Right cardiac atrium (tissue), 5 donors: ENCODE measurements at places on chromosomes 1 and 21.
A peak's percentile ranks its signal among the peaks of the same experiment; 100 is the strongest.

DNA sequence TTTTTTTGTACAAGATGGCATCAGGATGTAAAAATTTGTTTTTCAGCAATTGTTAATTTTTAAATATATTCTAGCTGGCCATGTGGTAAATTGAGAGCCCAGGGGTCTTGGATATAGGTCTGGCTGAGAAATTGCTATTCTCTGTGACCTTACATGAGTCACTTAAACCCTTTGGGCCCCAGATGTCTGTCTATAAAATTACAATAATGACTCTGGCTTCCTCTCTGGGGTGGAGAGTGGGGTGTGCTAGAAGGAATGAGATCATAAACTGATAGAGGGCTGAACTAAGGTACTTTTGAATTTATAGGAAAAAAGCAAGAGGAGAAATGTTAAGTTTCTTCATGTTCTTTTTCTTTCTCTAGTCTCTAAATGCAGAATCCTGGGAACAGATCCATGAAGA, 12.4 kb upstream of the TCHH start:
- no peak for DNase-seq

- DNase-seq = no peak
These were observed 17.1 kb upstream of the UBE2U start for GRCh38 chr1:64186138-64186897.

GRCh38 chr1:44300852-44301251, 54.2 kb downstream of the ERI3 start:
- no peak for DNase-seq

- DNase-seq = no peak
These were observed 228.2 kb upstream of the IRF2BP2 start for GRCh38 chr1:234838182-234838581.

DNA sequence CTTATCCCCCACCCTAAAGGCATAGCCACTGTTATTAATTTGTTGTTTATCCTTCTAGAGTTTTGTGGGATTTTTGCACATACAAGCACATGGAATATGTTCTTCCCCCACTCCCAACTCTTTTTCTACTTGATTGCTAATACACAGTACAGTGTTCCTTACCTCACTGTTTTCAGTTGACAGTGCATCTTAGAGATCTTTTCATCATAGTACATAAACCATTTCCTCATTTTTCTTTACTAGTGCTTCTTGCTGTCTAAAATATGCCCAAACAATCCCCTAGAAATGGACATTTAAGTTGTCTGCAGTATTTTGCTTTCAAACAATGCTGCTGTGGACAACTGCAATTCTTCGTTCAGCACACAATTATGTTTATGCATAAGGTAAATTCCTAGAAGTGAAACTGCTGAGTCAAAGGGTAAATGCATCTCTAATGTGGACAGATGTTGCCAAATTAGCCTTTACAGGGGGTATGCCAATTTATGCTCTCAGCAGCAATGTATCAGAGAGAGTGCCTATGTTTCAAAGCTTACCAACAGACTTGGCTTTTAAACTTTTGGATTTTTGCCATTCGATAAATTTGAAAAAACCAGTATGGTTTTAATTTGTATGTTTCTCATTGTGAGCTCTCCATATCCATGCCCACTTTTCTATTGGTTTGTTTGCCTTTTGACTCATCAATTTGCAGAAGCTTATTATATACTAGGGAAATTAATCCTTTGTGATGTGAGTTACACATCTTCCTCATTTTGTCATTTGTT, 132.6 kb downstream of the MRPS6 start:
- DNase-seq = no peak

DNA sequence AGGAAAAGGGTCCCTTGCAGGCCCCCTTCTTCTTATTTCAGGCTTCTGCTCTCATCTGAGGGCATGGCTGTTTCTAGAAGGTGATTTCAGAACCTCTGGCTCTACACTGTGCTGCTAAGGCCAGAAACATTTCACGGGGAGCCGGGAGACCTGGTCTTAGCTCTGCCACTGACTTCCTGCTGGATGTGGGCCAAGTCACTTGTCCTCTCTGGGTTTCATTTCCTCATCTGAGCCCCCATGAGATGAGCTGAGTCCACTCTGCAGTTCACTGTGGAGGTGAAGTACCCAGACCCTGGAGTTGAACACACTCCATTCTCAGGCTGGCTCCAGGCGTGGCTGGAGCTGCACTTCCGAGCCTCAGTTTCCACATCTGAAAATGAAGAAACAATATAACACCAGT, 2.1 kb downstream of the PADI1 start:
- no peak for DNase-seq

DNA sequence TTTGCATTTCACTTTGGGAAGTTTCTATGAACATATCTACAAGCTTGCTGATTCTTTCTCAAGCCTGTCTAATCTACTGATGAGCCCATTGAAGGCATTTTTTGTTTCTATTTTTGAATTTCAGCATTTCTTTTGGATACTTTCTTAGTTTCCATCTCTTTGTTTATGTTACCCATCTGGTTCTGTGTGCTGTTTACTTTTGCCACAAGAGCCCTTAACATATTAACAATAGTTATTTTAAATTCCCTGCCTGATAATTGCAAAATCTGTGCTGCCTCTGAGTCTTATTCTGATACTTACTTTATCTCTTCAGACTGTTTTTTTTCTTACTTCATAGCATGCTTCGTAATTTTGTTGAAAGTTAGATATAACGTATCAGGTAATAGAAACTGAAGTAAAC, 75.8 kb upstream of the ZRANB2 start:
- DNase-seq = no peak

GRCh38 chr1:57616921-57617320, 193.1 kb upstream of the DAB1 start:
- DNase-seq = peak; percentile 59

- peak; percentile 55 for DNase-seq
These were observed 36.5 kb downstream of the FHAD1 start for GRCh38 chr1:15283526-15283925.

- no peak for DNase-seq
These were observed 336.0 kb downstream of the DISC1 start for GRCh38 chr1:231962636-231963035.

- peak; percentile 47 for DNase-seq
These were observed 22.7 kb upstream of the EDN2 start for GRCh38 chr1:41507110-41507720.

GRCh38 chr21:36841866-36842265, 124.6 kb downstream of the HLCS start:
- DNase-seq = no peak

DNA sequence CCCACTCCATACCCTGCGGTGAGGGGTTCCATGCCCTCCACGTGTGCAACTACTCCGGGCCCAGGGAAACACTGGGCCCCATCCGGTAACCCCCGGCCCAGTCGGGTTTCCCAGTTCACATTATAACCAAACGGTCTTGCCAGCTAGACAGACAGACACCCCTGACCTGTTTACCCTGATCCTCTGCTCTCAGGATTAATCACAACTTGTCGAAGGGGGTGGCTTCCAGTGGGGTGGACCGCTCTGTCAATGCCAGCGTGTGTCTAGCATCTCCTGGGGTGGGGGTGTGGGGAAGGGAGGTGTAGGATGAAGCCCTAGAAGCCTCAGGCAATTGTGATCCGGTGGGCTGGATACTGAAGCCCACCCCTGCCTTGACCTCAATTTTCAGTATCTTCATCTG, 4.6 kb upstream of the OLIG2 start:
- DNase-seq = no peak

GRCh38 chr21:36021251-36021837, 39.0 kb downstream of the SETD4 start:
- no peak for DNase-seq

GRCh38 chr1:22347854-22348760, 103.5 kb upstream of the ZBTB40 start:
- no peak for DNase-seq

DNA sequence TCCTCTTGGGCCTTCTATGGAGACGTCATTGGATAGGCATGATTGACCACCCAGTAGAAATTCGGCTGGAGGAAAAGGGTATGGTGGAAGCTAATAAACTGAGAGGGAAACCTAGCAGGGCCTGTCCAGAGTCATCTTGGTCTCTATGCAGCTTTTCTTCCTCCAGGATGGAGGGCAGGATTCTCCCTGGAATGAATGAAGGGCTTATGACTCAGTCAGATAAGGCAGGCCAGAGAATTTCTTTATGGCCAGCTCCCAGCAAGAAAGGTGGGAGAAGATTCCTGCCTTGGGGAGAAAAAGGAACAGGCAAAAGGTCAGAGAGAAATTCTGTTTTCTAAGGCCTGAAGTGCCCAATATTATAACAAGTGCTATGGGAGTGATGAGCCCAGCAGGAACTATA, 17.1 kb downstream of the FBLIM1 start:
- no peak for DNase-seq

DNA sequence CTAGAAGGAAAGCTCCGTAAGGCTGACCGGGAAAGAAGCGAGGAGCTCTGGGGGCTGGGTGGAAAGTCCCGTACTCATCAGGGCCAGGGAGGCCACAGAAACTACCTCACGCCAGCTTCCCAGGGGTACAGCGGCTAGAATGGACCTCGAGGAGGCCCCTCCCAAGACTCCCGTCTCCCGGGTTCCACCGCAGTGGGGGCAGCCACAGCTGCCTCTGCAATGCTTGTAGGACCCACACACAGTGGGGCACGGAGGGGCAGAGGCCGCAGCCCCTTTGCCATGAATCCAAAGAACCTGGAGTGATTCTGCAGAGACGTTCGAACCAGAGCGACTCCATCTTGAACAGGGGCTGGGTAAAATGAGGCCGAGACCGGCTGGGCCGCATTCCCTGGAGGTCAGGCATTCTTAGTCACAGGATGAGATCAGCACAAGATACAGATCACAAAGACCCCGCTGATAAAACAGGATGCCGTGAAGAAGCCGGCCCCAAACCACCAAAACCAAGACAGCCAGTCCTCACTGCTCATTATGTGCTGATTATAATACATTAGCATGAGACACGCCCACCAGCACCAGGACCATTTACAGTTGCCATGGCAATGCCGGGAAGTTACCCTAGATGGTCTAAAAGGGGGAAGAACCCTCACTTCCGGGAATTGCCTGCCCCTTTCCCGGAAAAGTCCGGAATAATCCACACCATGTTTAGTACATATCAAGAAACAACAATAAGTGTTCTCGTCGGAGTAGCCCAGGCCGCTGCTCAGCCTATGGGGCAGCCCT, 1.6 kb upstream of the ANKRD65 start:
- peak; percentile 30 for DNase-seq

DNA sequence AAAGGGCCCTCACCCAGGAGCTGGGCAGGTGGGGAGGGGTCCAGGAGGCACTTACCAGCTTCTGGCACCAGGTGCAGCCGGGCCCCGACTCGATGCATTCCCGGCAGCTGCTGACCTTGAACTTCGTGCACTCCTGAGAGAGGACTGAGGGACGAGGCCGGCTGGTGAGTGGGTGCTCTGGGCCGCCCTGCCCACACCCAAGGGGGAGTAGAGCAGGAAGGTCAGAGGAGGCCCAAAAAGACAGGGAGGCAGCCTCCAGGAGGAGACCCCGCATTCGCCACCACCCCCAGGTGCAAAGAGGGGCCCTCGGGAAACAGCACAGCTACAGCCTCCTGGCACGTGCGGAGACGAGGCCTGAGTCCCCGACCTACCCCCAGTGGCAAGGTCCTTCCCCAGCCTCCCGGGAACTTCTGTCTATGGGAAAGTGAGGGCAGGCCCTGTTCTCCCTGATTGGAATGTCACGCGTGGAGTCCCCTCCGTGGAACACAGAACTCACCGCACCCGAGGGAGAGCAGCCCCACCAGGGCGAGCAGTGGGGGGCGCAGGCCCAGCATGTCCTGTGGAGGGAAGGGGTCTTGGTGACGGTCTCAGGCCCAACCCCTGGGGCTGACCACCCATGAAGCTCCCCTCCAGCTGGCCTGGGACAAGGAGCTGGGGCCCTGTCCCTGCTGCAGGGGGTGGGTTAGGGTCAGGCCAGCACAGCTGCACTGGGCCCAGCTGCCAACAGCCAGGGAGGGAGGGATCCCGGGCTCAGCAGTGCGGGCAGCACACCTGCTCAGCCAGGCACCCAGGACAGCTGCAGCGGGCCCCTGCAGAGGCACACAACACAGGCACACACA, 10.3 kb downstream of the ITGB2 start:
- DNase-seq = peak; percentile 57

DNA sequence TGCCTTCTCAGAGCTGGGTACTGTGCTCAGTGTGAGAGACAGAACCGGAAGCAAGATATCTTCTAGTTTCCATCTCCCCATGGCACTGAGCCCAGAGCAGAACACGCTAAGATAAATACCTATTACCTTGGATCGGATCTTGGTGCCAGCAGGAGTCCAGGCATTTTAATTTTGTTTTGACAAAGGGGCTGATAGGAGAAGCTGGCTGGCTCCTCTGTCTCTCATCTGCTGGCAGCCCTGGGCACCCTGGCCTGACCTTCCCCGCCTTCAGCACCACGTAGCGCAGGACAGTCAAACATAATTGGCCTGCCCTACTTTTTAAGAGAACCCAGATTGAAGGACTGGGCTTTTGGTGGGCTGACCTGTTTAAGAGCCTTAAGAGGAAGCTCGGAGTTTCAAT, 160.7 kb upstream of the KLHDC7A start:
- no peak for DNase-seq

GRCh38 chr1:6962996-6963911, 178.0 kb downstream of the CAMTA1 start:
- DNase-seq = peak; percentile 91

DNA sequence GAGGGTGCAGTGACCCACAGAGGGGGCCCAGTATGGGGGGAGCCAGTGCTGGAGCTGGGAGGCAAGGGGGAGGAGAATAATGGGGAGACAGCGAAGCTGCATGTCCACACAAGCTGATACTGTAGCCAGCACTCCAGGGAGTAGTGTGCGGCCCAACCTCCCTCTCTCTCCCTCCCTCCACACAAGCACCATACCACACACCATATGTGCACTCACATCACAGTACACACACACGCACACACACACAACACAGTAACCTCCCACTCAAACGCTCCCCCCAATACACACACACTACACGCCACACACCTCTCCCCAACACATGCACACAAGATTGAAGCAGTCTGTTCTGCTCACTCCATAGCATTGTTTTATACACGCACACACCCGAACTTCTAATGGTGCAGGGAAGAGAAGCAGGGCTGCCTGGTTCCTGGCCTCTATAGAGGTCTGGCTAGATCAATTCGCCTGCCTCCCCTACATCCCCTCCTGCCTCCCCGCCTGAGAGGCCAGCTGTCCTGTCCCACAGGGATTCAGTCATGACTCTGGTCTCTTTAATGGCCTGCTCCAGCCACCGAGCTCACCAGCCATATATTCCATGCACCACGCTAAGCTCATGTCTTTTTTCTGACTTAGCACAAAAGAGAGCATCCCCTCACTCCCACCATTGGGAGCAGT, 3.8 kb downstream of the NCDN start:
- no peak for DNase-seq

DNA sequence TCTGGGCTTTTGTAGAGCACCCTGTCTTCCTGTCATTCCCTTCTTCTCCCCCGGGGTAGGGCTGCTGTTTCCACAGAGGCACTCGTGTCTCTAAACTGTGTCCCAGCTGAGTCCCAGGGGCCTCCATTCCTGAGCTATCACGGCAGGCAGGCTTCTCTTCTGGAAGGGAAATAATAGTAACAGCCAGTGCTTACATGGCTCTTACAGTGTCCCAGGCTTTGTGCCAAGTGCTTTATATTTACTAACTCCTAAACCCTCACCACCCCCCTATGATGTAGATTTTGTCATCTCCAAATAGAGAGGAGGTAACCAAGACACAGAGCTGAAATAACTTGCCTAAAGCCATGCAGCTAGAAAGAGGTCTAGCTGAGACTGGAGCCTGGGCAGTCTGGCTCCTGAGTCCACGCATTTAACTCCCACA, 1.4 kb upstream of the CELF3 start:
- DNase-seq = no peak
